ENCODE measurements at places on chromosomes 4 and X. TPM values are rescaled to one million over a fixed set of nuclear protein-coding genes. Genes with fewer than 3 reads are reported as not detected.

Gene SEC24B
- total RNA-seq: 32.4 TPM

Gene MMRN1
- total RNA-seq: 28.9 TPM

Gene LUZP4
- total RNA-seq: not detected

Gene SHROOM4
- total RNA-seq: 21.8 TPM

Gene BEND2
- not detected for total RNA-seq

Gene CSTF2
- 14.4 TPM for total RNA-seq

Gene DCAF12L1
- total RNA-seq: 4.2 TPM

Gene PFKFB1
- 0.31 TPM for total RNA-seq

Gene DUSP21
- not detected for total RNA-seq

Gene ZAR1
- total RNA-seq: not detected

Gene LDB2
- total RNA-seq: 59.9 TPM

Gene HEPH
- total RNA-seq: 14.4 TPM

Gene FAM114A1
- total RNA-seq: 31.1 TPM

Gene UGT2A1
- not detected for total RNA-seq

DNA sequence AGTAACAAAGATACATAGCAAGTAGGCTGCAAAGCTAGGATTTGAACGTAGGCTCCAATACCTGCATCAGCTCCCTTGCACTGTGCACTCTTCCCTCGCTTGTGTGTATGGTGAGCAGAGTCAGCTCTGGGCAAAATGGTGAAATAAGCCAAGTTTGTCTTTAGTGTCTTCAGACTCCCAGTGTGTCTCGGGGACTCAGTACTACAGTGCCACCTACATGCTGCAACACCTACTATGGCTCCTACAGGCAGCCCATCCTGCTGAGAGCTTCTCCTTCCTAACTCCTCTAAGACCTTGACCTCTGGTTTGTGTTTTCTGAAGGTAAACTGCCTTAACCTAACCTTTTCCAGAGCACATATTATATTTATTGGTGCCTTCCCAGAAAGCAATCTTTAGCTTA, 42.5 kb downstream of the RTL9 start:
- H3K4me3 ChIP-seq: no peak overlapping the region
- H3K27ac ChIP-seq: no peak overlapping the region
- no peak for DNase-seq
- H3K36me3 ChIP-seq: no peaks in the 10 kb centered on the region

GRCh38 chr4:37082912-37083311, 161.6 kb upstream of the NWD2 start:
- H3K4me1 ChIP-seq: no peaks in the 10 kb centered on the region
- H3K4me3 ChIP-seq: no peak overlapping the region
- H3K36me3 ChIP-seq: no peaks in the 10 kb centered on the region

GRCh38 chr4:89439533-89439932, 131.9 kb upstream of the GPRIN3 start:
- no peaks in the 10 kb centered on the region for H3K4me1 ChIP-seq
- no peak overlapping the region for H3K4me3 ChIP-seq
- no peaks in the 10 kb centered on the region for H3K36me3 ChIP-seq
- no peaks in the 10 kb centered on the region for H3K27me3 ChIP-seq

DNA sequence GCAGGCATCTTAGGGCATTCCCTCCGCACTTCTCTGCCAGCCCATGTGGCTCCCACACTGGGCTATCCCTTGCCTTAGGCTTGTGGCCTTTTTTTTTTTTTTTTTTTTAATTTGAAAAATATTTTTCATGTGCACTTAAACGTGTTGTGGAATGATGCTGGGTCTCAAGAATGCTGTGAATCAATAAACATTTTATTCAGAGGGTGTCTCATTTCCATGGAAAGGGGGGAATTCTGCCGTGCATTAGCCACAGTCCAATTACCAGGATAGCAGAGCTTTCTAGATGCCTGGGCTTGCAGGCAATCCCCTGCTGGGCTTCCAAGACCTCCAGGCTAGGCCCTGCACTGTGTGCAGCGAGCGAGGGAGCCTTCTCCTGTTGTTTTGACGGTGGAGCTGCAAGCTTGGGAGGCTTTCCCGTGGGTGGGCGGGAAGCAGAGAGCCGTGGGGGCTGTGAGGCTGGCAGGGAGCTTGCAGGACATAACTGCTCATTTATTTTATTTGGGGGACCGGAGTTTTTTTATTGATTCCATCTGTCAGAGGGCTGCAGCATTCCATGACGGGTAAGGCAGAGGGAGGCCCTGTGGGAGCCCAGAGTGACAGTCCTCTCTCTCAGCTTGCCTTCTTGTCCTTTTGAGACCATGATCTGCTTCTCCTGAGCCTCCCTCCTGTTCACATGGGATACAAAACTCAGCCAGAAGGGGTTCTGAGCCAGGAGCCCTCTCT, 2.6 kb upstream of the CPZ start:
- H3K27ac ChIP-seq: no peak overlapping the region
- H3K27me3 ChIP-seq: peaks cover 3% of the 10 kb centered on the region
- DNase-seq: peak; percentile 41
- H3K4me3 ChIP-seq: no peak overlapping the region

GRCh38 chrX:132689612-132690563, 201.1 kb upstream of the MBNL3 start:
- H3K4me3 ChIP-seq: no peak overlapping the region
- no peak overlapping the region for H3K27ac ChIP-seq
- DNase-seq: peak; percentile 14
- no peaks in the 10 kb centered on the region for H3K4me1 ChIP-seq
- peaks cover 5% of the 10 kb centered on the region for H3K27me3 ChIP-seq

GRCh38 chrX:150616179-150616862, 47.9 kb downstream of the MTM1 start:
- no peak overlapping the region for H3K4me3 ChIP-seq
- H3K27ac ChIP-seq: no peak overlapping the region
- no peak for DNase-seq
- H3K27me3 ChIP-seq: no peaks in the 10 kb centered on the region
- peaks cover 7% of the 10 kb centered on the region for H3K36me3 ChIP-seq

- DNase-seq: peak; percentile 21
- no peak overlapping the region for H3K4me3 ChIP-seq
- no peak overlapping the region for H3K27ac ChIP-seq
- no peaks in the 10 kb centered on the region for H3K36me3 ChIP-seq
- no peaks in the 10 kb centered on the region for H3K4me1 ChIP-seq
These were observed 62.1 kb upstream of the ANTXR2 start for GRCh38 chr4:80134936-80135701.

- no peak overlapping the region for H3K4me3 ChIP-seq
- H3K27me3 ChIP-seq: no peaks in the 10 kb centered on the region
- H3K4me1 ChIP-seq: no peaks in the 10 kb centered on the region
These were observed 312.5 kb upstream of the ANXA10 start for GRCh38 chr4:167779864-167780263.

DNA sequence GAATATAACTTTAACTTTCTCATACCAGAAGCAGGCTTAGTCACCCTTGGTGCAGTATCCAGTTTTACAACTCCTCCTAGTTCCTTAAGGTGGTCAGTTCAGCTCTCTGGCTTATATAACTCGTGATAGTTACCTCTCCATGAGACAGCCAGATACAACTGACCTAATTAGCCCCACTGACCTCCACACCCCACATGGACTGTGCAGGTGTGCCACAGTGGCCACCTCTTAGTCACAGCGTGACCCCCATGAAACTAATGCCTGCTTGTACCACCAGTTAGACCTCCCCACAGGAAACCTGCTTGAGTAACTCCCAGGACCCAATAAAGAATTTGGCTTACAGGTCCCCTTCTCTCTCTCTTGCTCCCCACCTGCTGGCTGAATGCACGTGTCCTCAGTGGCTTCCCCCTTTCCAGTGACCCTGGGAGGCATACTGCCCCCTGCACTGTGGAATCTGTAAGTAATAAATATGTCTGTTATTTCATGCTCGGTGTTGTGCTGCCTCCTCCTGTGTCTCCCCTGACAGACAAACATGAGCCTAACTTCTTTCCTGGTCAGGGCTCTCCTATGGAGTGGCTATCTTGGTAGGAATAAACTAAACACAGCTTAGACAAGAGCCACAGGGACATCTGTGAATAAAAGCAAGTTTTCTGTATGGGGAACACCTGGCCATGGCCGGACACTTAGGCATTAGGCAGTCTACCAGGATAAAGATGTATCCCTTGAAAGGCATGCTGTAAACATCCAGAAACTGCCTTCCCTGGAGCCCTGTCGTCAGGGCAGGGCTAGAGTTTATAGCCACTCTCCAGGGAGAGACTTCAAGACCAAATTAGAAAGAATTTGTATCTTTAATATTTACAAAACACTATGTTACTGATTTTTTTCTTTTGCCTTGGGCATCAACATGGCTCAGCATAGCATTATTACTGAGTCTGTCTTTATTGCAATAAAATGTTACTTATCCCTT, 209.7 kb upstream of the BOD1L1 start:
- peaks cover 9% of the 10 kb centered on the region for H3K4me1 ChIP-seq
- H3K27me3 ChIP-seq: no peaks in the 10 kb centered on the region
- no peak for DNase-seq
- H3K4me3 ChIP-seq: no peak overlapping the region
- no peaks in the 10 kb centered on the region for H3K36me3 ChIP-seq
- H3K27ac ChIP-seq: no peak overlapping the region

- no peak overlapping the region for H3K4me3 ChIP-seq
- no peaks in the 10 kb centered on the region for H3K36me3 ChIP-seq
- H3K27ac ChIP-seq: no peak overlapping the region
- H3K4me1 ChIP-seq: no peaks in the 10 kb centered on the region
- DNase-seq: no peak
These were observed 110.4 kb upstream of the TRIM2 start for GRCh38 chr4:153093802-153094201.

DNA sequence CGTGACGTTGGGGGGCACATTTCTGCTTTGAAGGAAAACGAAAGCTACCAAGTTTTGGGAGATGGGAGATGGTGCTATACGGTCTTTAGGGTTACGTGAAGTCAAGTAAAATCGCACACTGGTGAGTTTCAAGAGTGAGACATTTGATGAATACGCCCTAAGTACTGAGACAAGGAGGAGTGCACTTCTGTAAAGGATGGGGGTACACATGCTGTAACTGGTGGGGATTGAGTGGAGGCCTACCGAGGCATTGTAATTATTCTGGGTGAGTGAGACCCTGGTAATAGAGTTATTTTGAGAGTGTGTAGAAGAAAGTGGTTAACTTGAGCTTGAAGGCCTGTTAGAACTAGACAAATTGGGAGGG, 536 bp downstream of the SH3BGRL start:
- DNase-seq: peak; percentile 14
- peak overlapping the region; percentile 75 for H3K27ac ChIP-seq
- H3K36me3 ChIP-seq: no peaks in the 10 kb centered on the region
- no peaks in the 10 kb centered on the region for H3K4me1 ChIP-seq
- no peaks in the 10 kb centered on the region for H3K27me3 ChIP-seq

GRCh38 chr4:75673959-75674328, 733 bp upstream of the G3BP2 start:
- H3K36me3 ChIP-seq: no peaks in the 10 kb centered on the region
- H3K27ac ChIP-seq: peak overlapping the region; percentile 95
- no peaks in the 10 kb centered on the region for H3K4me1 ChIP-seq
- H3K4me3 ChIP-seq: peak overlapping the region; percentile 84
- no peak for DNase-seq
- no peaks in the 10 kb centered on the region for H3K27me3 ChIP-seq

- no peak overlapping the region for H3K4me3 ChIP-seq
- no peaks in the 10 kb centered on the region for H3K36me3 ChIP-seq
- H3K4me1 ChIP-seq: no peaks in the 10 kb centered on the region
- H3K27ac ChIP-seq: no peak overlapping the region
- DNase-seq: no peak
These were observed 25.6 kb downstream of the ELF4 start for GRCh38 chrX:130084631-130085237.

- no peaks in the 10 kb centered on the region for H3K4me1 ChIP-seq
- no peak overlapping the region for H3K4me3 ChIP-seq
- no peaks in the 10 kb centered on the region for H3K36me3 ChIP-seq
- no peak overlapping the region for H3K27ac ChIP-seq
These were observed 38.2 kb upstream of the PRDM5 start for GRCh38 chr4:120960656-120961267.
